ENCODE measurements at places on chromosomes 5 and 9.

- H3K4me3 ChIP-seq, result no peak overlapping the region
- DNase-seq, result no peak
- H3K27ac ChIP-seq, result no peak overlapping the region
- H3K27me3 ChIP-seq, result peaks cover 6% of the 10 kb centered on the region
- no peaks in the 10 kb centered on the region for H3K36me3 ChIP-seq
These were observed 132.7 kb upstream of the APC start for GRCh38 chr5:112604732-112605630.

GRCh38 chr9:118305331-118305730, 601.1 kb downstream of the TLR4 start:
- no peaks in the 10 kb centered on the region for H3K27me3 ChIP-seq
- no peaks in the 10 kb centered on the region for H3K4me1 ChIP-seq
- H3K36me3 ChIP-seq, result no peaks in the 10 kb centered on the region

GRCh38 chr9:75000835-75001234, 27.3 kb downstream of the CARNMT1 start:
- peaks cover 5% of the 10 kb centered on the region for H3K4me1 ChIP-seq
- no peak overlapping the region for H3K4me3 ChIP-seq
- no peaks in the 10 kb centered on the region for H3K27me3 ChIP-seq
- H3K36me3 ChIP-seq, result no peaks in the 10 kb centered on the region
- no peak for DNase-seq

DNA sequence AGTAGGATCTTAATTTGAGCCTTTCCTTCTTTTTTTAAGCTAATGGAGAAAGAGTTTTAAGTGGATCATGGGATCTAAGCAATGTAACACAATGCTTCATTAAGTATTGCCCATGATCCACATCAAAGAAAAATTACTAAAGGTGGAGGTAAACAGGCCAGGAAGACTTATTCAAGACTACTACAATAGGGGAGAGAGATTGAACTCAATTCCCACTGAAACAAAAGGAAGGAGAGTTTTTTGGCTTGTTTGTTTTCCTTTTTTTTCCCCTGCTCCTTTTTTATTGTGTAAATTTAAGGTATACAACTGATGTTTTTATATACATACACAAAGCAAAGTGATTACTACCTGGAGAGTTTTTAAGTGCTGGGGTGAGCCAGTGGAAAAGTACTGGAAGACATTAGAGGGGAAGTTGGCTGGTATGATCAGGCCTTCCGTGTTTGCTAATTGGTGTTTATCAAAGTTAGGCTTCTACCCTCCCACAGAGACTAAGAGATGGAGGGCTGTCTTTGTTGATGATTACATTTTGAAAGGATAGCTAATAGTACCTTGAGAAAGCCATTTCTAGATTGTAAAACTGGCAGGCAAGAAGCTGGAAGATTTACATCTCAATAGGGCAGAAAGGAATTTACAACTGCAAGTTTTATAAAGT, 262.7 kb downstream of the CHSY3 start:
- no peak for DNase-seq
- no peaks in the 10 kb centered on the region for H3K36me3 ChIP-seq
- no peak overlapping the region for H3K4me3 ChIP-seq
- peaks cover 44% of the 10 kb centered on the region for H3K4me1 ChIP-seq
- no peak overlapping the region for H3K27ac ChIP-seq

GRCh38 chr5:88545338-88545737, 276.7 kb upstream of the TMEM161B start:
- no peaks in the 10 kb centered on the region for H3K36me3 ChIP-seq
- no peak for DNase-seq
- H3K4me1 ChIP-seq, result no peaks in the 10 kb centered on the region

Measured in chondrocyte (in vitro differentiated cells).